HCT116 (cell line): ENCODE measurements at places on chromosomes 4 and X. TPM values are rescaled to one million over a fixed set of nuclear protein-coding genes. Genes with fewer than 3 reads are reported as not detected.

DNA sequence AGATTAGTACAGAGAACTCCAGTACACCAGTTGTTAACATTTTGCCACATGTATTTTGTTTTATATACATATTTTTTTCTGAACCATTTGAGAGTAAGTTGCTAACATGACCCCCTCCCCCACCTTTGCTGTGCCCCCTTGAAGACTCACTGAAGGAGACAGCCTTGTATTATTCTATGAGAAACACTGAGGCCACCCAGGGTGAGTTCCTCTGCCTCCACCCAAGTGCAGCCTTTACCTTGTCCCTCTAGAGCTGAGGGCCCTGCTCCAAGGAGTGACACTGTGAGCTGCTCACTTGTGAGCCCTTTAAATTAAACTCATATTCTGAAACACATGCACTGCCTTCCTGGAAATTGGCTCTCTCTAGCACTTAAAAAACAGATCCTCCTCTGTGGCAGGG is 21.1 kb downstream of the KIT start:
- no peak for DNase-seq

RELL1 gene
- total RNA-seq = 30.2 TPM

LONRF3 gene
- 3.1 TPM for total RNA-seq

DNA sequence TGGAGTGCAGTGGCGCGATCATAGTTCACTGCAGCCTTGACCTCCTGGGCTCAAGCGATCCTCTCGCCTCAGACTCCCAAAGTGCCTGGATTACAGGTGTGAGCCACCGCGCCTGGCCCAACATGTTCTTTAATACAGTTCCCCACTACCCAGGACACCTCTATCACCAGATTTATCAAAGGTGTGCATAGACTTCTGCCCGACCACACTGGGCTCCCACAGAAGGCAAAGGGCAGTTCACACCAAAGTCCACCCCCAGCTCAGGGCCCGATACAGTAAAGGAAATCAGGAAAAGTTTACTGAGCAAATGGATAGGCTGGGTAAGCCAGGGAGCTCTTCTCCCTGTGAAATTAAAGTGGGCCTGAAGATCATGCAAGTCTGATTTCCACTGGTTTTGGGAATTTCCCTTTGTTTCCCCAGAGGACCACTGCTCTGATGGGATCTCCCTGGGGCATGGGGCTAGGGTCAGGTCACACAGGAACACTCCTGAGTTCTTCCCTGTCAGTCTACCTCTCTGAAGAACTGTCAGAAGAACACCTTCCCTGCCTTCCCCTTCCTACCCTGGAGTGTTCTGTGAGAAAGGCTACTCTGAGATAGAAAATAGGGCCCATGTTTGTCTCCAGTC is 17.7 kb upstream of the PIM2 start:
- no peak for DNase-seq
